Foreskin keratinocyte (primary cell): ENCODE measurements at places on chromosomes 2 and 18. TPM values are rescaled to one million over a fixed set of nuclear protein-coding genes. Genes with fewer than 3 reads are reported as not detected.

Gene ACP1
- 89.2 and 91.8 TPM in 2 replicates for total RNA-seq

DNA sequence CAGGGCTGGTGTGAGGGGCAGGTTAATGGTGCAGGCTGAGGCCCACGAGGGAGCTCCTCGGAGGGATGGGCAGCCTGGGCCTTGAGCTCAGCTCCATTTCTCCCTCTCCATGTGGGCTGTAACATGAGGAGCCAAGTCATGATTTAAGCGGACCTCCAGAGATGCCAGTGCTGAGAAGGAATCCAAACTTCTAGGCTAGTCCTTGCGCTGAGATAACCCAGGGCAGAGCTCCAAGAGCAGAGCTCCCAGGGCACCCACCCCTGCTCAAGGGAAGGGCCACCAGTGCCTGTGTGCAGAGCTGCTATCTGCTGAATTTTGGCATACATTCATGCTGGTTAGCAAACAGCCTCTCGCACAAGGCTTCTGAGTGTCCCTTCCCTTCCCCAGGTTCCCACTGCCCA lies 95.1 kb downstream of the MRO start:
- no peak for DNase-seq

- DNase-seq = no peak
Measured at GRCh38 chr2:84687498-84688149, 171.3 kb downstream of the DNAH6 start.

GRCh38 chr2:50347358-50348044 lies 684.4 kb downstream of the NRXN1 start:
- DNase-seq = no peak

GRCh38 chr2:70964596-70965386 lies 13.6 kb upstream of the ANKRD53 start:
- DNase-seq = no peak
